ENCODE measurements at places on chromosomes 12 and 14. TPM values are rescaled to one million over a fixed set of nuclear protein-coding genes. Genes with fewer than 3 reads are reported as not detected.

The NEUROD4 gene
- not detected for total RNA-seq

The JDP2 gene
- 40.6 TPM for total RNA-seq

The NAV3 gene
- total RNA-seq: 9.4 TPM

The GDF3 gene
- total RNA-seq: not detected

The MMP17 gene
- 38.8 TPM for total RNA-seq

GRCh38 chr14:68020999-68021663 lies 201.6 kb downstream of the RAD51B start:
- no peak for DNase-seq

- no peak for DNase-seq
Observed at GRCh38 chr14:60815371-60815770, 80.8 kb downstream of the MNAT1 start.

- DNase-seq: no peak
Observed at GRCh38 chr12:53980104-53980801, 4.7 kb upstream of the HOXC10 start.

DNA sequence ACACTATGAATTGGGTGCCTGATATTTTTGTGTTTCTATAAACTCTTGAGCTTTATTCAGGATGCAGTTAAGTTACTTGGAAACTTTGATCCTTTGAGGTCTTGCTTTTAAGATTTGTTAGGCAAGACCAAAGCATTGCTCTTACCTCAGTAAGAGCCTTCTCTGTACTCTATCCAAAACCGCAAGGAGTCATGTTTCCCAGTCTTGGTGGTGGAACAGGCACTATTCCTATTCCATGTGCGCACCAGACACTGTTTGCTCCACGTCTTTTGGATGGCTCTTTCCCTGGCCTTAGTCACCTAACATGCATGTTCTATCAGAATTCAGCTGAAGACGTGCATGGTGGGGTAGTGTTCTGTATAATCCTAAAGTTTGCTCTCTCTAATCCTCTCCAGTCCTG lies 23.5 kb downstream of the CSRP2 start:
- DNase-seq: no peak

- peak; percentile 92 for DNase-seq
Observed at GRCh38 chr14:104299993-104300761, 161.8 kb downstream of the KIF26A start.

GRCh38 chr14:21414137-21414631 lies 30.4 kb upstream of the SUPT16H start:
- no peak for DNase-seq

DNA sequence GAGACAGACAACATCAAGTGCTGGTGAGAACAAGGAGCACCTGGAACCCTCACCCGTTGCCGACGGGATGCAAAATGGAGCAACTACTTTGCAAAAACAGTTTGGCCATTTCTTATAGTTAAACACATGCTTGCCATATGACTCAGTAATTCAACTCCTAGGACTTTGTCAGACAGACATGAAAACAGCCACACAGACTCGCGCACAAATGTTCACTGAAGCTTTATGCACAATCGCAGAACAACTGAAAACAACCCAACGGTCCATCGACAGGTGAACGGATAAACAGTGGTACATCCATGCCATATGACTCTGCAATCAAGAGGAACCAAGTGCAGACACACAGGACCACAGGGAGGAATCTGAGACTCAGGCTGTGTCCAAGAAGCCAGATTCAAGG lies 30.8 kb downstream of the NCOR2 start:
- DNase-seq: no peak

DNA sequence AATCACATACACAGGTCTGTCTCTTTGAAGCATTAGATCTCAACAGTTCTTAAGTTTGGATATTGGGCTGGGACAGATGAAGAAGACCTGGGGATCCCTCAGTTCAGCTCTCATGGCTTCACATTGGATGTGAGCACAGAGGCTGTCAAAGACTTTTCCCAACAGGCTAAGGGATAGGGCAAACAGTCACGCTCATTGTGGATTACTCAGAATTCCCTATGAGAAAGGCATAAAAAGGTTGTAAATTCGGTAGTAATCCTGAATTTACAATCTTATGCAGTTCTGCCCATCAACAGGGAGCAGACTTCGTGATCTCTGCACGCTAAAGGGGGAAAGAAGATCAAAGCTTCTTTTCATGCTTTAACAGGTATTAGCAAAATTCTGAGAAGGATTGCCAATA lies 448.4 kb downstream of the DAD1 start:
- no peak for DNase-seq

- DNase-seq: no peak
Observed at GRCh38 chr12:5624486-5625272, 192.8 kb downstream of the NTF3 start.

GRCh38 chr12:53065975-53066931 lies 12.9 kb downstream of the SPRYD3 start:
- peak; percentile 78 for DNase-seq

DNA sequence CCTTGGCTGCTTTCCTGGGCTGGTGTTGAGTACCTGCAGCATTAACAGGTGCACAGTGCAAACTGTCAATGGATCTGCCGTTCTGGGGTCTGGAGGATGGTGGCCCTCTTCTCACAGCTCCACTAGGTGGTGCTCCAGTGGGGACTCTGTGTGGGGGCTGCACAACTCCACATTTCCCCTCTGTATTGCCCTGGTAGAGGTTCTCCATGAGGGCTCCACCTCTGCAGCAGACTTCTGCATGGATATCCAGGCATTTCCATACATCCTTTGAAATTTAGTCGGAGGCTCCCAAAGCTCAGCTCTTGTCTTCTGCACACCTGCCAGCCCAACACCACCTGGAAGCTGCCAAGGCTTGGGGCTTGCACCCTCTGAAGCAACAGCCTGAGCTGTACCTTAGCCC lies 198.6 kb downstream of the GXYLT1 start:
- DNase-seq: no peak

- DNase-seq: no peak
Observed at GRCh38 chr12:66063916-66064315, 66.6 kb downstream of the LLPH start.

All from NCI-H460 (cell line).